ENCODE measurements at places on chromosomes 13 and 19.

DNA sequence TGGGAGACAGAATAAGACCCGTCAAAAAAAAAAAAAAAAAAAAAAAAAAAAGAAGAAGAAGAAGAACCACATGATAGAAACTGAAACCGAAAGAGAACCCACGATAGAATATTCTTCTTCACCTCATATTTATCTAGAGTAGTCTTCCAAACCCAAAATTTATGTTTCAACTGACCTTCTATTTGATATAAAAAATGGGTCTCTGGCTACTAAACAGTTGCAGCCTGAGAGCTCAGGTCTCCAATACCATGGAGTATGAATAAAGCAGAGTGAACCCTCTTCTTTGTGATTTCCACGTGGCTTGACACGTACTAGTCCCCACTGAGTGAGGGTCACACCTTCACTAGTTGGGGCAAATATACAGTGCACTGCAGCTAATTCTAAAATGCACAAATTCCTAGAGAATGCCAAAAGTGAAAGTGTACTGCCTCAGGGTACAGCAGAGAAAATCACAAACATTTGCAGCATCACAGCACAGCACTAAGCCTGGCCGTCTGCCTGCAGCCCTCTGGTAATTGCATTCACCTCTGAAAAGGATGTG lies 30.8 kb upstream of the RFC3 start:
- no peak for DNase-seq

GRCh38 chr13:71255633-71256032 lies 611.4 kb downstream of the DACH1 start:
- DNase-seq = no peak

- no peak for DNase-seq
Observed at GRCh38 chr13:24680258-24680920, at the start of gene ATP12A. Gene ATP12A (plus strand): TSS chr13:24680408. CDS start chr13:24680744, 336 bp downstream.

GRCh38 chr13:21326155-21327031 lies 132.7 kb downstream of the ZDHHC20 start:
- no peak for DNase-seq

DNA sequence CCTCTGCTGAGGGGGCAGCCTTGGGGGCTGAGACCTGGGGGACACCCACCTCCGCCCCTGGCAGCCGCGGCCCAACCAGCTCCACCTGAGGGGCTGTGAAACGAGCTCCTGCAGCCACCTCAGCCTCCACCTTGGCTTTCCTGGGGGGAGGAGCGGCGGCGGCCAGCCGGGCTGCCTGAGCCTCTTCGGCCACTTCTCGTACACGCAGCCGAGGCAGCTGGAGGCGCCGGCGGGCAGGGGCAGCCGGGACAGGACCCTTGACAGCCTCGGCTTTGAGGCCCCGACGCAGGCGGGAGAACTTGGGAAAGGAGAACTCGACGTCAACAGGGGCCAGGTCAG lies 7.6 kb upstream of the HIPK4 start:
- no peak for DNase-seq

DNA sequence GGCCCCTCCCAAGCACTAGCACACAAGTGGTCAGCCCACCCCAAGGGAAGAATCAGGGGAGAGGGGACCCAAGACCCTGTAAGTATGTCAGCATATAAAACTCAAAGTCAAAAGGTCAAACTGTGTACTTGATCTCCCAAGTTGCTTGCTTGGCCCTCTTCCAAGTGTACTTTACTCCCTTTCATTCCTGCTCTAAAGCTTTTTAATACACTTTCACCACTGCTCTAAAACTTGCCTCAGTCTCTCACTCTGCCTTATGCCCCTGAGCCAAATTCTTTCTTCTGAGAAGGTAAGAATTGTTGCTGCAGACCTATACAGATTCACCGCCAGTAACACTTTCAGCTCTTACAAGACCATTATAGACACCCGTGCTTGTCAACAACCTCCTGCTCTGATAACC lies 15.1 kb upstream of the RNASEH2B start:
- no peak for DNase-seq

DNA sequence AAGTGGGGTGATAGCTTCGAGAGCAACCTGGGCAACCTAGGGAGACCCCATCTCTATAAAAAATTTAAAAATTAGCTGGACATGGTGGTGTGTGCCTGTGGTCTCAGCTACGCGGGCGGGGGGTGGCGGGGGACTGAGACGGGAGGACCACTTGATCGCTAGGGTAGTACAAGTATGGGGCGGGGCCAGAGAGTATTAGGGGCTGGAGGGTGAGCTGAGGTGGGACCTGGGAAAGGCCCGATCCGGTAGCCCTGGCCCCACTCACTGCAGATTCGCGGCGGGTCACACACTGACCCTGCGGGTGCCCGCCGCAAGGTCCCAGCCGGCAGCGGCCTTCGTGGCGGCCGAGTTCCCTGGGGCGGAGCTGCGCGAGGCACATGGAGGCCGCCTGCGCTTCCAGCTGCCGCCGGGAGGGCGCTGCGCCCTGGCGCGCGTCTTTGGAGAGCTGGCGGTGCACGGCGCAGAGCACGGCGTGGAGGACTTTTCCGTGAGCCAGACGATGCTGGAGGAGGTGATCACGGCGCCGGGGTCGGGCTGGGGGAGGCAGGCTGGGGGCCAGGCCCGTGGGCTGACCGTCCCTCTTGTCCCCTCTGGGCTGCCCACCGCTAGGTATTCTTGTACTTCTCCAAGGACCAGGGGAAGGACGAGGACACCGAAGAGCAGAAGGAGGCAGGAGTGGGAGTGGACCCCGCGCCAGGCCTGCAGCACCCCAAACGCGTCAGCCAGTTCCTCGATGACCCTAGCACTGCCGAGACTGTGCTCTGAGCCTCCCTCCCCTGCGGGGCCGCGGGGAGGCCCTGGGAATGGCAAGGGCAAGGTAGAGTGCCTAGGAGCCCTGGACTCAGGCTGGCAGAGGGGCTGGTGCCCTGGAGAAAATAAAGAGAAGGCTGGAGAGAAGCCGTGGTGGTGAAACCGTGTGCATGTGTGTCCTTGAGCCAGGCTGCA lies 2.0 kb upstream of the ARHGAP45 start:
- peak; percentile 67 for DNase-seq

DNA sequence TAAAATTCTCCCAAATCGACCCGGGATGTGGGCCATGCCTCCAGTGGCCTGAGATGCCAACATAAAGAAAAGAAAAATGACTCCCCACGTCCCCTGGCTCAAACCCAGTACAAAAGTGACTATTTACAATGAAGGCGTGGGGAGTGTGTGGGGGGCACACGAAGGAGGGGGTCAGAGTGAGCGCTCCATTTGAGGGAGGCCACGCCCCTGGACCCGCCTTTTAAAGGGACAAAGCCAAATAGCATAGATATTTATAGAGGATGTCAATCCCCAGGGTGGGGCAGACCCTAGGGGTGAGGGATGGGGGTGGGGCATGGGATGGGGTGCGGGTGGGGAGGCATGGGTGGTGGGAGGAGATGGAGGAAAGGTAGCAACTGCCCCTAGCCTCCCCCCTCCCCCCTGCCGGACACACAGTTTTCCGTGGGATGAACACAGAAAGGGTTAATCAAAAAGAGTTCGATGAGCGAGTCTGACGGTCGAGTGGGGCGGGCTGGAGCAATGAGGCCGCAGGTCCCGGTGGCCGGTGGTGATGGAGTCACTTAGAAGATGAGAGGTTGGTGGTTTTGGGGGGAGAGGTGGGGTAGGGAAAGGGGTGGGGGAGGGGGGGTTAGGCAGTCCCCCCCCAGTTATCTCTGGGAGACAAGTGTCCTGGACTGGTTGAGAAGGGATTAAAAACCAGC lies 20.1 kb upstream of the NANOS2 start:
- DNase-seq = no peak

DNA sequence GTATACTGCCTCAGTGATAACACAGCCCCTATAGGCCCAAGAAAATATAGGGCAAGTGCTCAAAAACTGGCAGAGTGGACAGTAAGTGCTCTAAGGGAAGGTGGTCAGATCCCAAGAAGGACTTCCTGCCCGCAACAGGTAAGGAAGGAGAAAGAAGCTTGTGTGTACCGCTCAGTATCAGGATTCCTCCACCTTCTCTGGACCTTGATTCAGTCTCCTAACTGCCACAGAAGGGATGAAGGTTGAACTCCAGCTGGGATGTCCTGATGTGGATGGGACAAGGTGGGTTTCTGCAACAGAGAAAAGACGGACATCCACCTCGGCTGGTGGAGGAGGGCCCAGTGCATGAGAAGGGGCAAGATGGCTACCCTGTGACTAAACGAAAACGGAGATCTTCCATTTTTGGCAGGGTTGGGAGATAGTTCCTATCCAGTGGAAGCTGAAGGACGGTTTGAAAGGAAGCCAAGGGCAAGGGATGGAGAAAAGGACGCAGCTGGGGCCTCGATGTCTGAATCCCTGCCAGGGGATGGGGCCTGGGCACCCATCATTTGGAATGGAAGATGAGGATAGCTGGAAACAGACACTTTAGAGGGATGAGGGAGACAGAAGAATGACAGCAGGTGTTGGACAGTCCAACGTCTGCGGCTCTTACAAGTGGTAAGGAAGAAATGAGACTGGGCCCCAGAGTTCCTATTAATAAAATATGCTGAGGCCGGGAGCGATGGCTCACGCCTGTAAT lies 1.3 kb upstream of the ATF5 start:
- no peak for DNase-seq

DNA sequence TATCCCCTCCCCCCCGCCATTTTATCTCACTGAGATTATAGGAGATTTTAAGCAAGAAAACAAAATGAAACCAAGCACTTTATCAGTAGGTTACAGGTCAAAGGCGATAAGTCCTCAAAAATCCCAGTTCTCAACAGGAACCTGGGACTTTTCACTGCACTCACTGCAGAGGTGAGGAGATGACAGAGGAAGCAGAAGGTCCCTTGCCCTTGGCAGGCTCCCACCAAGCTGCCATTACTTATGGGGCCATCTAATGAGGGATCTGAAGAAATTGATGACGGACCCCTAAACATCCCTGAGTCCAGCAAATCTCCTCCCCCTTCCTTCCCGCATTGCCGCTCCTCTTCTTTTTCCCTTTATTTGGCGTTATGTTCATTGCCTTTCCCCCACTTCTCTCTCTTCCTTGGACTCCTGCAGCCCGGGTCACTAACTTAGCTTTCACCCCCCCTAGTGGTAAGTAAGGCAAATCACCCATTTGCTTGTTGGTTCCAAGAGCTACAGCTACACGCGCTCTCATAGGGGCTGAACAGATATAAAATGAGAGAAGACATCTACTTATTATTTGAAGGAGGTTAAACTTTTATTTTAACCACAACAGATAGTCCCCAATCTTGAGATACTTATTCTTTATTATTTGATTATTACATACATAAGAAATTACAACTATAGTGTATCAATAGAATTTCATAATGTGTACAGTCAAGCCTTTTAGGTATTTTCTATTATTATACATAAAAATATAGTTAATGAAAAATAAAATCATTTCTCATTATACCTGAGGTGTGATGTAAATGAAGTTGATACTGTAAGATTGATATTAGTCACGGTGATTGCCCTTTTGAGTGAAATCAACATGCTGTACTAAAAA lies 52.0 kb upstream of the ARGLU1 start:
- DNase-seq = peak; percentile 66
